Neuronal stem cell (in vitro differentiated cells): ENCODE measurements at places on chromosomes 6 and 20.

GRCh38 chr6:52536424-52536916 lies 40.4 kb downstream of the TRAM2 start:
- DNase-seq: no peak

DNA sequence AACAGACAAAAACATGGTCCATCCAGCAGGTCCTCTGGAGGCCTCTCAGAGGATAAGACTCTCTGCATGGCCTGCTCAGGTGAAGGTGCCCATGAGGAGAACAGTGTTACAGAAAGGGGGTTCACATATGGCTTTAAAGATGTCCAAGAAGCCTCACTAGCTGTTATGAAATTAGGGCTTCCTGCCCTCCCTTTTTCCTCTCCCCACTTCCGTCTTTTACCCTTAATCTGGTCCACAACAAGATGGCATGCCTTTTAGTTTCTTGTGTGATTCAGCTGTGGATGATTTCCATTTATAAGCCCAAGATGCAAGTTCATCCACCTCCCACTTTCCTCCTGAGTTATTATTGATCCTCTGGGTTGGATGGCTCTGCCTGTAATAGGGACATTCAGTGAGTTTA lies 14.0 kb downstream of the GCNT2 start:
- no peak for DNase-seq

- DNase-seq: peak; percentile 26
These were observed 130.6 kb upstream of the C6orf118 start for GRCh38 chr6:165439928-165440554.

DNA sequence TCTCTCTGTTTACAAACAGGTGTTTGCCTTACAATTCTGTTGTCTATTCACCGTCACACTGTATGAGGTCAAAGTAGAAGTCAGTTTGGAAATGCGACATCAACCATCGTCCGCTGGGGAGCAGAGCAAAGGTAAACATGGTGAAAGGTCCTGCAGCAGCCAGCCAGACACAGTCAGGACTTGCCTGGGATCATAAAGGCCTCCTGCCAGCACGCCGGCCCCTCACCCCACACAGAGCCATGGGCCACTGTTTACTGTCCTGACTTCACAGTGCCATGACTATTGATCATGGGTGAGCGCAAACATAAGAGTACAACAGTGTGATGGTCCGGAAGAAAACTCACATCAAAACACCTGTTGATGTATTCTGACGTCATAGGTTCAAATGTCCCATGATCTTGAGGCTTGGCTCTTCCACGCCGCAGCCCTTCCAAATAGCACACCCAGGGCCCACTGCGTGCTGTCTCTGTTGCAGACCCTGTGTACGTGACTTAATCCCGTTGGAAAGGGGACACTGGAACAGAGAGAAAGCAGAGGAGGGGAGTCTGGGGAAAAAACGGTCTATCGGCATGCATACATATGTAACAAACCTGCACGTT lies 16.9 kb upstream of the PPP1R3G start:
- no peak for DNase-seq

- no peak for DNase-seq
These were observed 289.3 kb downstream of the FARS2 start for GRCh38 chr6:5550631-5551030.

DNA sequence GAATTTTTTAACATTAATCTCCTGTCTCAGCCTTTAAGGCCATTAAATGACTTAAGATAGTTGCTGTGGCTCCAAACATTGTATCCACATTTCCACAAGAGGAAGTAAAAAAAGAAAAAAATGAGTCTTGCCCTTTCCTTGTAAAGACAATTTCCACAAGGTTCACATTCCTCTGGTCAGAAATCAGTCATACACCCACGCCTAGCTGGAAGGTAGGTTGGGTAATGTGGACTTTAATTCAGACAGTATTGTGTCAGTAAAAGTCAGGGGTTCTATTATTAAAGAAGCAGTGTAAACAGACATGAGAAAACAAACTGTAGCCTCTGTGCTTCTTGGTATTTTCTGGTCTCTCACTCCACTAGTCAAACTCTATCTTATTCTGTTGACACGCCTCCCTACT lies 682.0 kb downstream of the GRIK2 start:
- DNase-seq: no peak

GRCh38 chr6:19413323-19413722 lies 423.8 kb upstream of the ID4 start:
- no peak for DNase-seq

- no peak for DNase-seq
These were observed 50.6 kb downstream of the NUP153 start for GRCh38 chr6:17656092-17656491.
